CD4-positive, alpha-beta T cell (primary cell): ENCODE measurements at places on chromosomes 4 and X.

DNA sequence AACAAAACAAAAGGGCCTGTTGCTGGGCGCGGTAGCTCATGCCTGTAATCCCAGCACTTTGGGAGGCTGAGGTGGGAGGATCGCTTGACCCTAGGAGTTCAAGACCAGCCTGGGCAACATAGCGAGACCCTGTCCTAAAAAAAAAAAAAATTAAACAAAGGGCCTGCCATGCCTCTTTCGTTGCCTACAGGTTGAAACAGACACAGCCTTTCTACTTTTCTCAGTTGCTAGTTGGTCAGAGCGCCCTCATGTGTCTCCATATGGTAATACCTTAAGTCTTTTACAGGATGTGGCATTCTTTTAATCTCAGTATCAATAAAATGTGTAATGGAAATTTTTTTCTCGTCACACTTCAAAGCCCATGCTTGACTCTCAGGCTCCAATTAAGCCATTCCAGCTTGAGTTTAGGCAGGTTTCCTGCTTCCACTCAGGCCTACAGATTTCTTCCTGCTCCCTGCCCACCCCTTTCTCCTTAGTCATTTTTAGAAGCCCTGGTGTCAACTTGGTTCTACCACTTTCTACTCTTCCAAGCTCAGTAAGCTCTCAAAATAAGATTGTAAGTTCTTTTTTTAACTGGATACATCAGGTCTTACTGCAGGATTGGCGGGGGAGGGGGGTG, 4.6 kb upstream of the SOWAHD start:
- DNase-seq: peak; percentile 14

GRCh38 chr4:130029442-130029841, 933.5 kb downstream of the C4orf33 start:
- DNase-seq: no peak

DNA sequence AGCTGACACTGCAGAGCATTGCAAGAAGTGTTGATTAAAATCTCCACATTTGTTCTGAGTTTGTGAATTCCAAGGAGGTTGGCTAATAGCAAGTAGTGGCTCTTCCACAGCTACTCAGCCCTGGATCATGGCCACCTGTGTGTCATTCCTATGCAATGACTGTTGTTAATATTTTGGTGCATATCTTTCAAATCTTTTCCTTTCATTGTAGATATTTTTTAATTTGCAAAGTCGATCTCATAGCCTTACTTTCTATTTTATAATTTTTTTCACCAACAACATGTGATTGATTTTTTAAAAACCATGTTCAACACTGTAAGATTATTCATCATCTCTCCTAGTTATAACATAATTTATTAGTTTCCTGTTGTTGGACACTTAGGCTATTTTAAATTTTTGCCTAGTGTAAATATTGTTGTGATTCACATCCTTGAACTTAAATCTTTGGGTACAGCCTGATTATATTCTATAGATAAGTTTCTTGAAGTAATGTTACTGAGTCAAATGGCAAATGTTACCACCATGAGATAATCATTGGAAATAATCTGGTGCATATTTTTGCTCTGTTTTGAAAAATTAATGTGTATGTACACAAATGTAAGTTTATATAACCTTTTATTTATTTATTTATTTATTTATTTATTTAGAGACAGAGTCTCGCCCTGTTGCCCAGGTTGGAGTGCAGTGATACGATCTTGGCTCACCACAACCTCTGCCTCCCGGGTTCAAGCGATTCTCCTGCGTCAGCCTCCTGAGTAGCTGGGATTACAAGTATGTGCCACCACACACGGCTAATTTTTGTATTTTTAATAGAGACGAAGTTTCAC, 17.1 kb upstream of the ARHGAP10 start:
- no peak for DNase-seq

DNA sequence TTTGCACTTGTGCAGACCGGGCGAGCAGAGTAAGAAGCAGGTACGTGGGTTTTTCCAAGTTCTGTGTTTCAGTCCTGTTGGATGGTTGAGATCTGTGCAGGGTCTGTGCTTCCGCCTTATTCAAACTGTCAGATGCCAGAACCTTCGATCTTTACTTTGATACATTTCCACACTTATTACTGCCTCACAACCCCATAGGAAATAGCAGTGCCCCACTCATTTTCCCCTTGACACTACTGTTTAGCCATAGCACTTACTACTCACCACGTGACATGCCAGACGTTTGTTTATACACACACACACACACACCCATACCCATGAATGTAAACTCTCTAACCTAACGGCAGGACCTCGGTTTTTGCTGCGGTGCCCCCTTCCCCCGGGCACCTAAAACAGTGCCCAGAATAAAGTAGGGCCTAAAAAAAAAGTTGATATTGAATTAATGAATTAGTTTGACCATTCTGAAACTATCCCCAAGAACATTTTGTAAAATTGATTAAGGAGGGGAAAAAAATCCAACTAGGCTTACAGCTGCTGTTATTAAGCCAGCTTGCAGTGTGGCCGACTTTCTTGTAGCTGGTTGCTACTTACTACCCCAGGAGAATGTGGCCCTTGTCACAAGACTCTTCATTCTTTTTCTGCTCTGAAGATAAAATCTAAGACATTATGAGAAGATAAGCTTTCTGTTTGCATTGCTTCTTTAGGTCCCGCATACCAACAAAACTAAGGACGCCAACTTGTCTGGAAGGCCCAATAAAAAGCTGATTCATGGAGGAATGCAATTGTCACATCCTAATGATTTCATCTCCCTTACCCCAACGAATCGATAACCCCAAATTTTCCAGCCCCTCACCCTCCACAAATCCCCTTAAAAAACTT, 704 bp upstream of the SEPSECS start:
- DNase-seq: no peak

DNA sequence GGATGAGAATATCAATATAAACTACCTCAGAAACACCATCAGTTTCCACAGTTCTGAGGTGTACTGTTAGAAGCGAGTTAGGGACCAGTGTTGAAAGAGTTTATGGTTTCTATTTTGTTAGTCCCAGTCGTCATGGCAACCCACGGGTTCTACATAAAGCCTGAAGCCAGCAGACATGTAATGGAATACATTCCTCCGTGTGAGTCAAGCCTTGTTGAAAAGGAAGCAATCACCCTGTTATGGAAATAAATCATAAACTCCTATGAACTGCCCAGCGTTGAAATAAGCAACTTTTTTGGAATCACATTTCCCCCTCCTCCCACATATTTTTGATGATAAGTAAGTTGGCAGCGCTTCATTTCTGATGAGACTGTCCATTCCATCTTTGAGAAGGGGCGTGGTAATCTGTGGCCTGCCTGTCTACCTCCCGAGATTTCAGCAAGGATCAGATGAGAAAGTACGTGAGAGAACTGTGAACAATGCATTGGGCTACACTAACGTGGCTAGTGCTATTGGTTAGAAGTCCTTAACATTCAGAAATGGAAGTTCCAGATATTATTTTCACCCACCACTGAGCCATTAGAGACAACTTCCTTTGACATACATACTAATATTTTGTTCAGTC, 40.4 kb upstream of the PDHA1 start:
- no peak for DNase-seq

DNA sequence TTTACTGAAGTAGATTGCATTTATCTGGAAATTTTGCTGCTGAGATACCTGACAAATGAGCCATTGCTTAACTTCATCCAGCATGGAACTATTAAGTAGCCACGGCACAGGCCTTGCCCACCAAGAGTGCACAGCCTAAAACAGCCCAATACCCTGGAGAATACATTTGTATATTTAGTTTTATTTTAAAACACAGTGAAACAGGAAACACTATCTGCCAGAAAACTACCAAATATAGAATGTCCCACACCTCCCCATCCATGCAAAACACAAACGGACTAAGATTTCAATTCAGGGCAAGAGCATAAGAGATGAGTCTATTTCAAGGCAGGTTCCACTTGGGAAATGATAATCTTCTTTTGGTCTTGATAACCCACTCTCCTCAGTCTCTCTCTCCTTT, 57.1 kb downstream of the MAML3 start:
- DNase-seq: no peak

GRCh38 chrX:99142745-99143144, 1267.3 kb downstream of the PCDH19 start:
- DNase-seq: no peak

DNA sequence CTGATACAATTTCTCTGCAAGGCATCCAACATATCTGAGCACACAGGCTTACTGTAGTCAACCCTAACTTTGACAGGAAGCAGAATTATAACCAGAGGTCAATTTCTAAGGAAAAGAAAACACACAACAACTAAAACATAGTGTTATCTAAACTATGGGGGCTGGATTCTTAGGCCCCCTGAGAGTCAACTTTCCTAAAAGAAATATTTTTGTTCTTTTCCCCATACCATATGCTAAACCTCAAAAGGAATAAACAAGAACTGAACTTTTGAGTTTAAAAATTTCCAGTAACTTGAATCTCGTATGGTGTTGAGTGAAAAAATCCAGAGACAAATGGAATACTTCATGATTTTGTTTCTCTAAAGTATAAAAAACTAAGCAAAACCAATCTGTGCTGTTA, 42.9 kb downstream of the ATXN3L start:
- DNase-seq: no peak

DNA sequence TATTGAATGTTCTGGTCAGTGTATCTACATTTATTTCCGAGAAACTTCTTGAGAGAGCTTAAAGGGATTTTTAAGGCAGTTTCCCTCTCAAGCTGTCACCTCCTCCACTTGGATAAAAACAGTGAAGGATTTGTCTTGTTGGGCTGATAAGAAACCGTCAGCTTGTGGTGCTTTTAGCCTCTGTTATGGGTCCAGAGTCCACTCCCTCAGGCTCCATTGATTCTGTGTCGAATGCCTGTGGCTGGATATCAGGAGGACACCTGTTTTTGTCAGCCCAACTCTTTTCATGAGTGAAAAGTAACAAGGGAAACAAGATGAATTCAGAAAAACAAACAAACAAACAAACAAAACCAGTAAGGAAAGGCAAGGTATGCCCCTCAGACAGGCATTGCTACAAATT, 12.4 kb downstream of the CLCN4 start:
- DNase-seq: no peak

DNA sequence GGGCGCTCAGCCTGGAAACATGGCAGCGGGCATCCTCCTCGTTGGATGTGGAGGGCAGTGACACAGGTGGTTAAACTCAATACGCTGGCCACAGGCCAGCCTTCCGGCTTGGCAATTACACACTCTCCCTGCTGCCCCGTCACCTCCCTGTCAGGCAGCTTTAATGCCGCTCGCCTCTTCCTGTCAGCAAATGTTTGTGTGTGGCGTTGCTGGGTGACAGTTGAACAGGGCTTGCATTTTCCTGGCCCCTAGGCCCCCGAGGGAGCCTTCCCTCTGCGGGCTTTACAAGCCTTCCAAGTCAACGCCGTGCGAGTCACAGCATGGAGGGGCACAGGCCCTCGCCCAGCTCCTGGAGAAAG, 620.0 kb downstream of the BCOR start:
- DNase-seq: peak; percentile 58

DNA sequence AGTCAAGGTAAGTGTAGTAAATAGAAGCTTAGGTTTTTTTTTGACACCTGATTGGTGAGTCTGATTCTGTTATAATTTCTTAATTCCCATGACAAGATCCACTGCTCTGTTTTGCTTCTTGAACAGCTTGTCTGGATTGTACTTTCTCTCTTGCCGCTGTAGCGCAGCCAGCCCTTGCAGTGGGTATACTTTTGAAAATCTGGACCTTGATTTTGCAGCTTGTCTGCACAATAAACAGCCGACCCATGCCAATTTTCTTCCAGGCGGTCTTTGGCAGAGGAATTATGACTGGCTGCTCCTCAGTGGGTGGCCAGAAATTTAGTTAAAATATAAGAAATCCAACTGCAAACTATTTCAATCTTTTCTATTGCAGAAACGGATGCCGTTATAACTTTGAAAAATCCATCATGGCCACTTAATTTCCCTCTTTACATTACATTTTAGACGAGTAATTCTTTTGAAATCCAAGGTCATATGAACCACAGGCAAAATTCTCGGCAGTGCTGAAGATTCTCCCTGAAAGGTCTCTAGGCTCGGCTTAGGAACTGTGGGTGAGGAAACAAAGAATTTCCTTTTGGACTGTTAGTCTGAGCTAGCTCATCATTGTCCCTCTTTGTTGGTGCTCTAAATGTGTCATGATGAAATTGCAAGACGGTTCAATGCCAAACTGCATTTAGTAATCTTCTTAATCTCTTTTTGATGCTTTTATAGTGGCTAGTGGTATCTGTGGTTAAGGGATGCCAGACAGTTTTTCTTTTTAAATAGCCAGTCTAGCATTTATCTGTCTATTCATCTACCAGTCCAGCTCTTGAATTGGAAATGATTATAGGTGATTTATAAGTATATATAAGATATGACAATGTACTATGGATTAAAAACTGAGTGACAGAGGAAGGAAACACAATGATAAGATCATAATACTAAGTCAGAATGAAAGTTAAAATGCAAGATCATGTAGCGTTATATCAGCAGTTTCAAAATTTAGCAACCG, 31.5 kb upstream of the PTTG2 start:
- DNase-seq: no peak

- DNase-seq: no peak
These were observed 3.2 kb downstream of the GSX2 start for GRCh38 chr4:54103190-54103574.

DNA sequence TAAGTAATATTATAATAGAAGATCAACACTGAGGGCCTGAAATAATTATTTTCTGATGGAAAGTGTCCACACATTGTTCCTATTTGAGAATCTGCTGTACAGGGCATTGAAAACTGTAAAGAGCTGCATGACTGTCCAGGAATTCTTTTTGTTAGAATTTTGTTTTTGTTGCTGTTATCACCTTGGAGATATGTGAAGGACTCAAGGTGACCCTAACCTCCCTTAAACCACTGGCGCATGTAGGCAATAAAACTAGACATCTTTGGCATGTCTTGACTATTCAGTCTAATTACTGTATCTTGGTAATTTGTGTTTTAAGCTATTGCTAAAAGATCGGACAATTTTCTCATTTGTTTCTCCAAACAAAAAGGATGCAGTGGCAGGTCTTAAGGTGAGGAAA, 55.5 kb upstream of the SMIM10 start:
- DNase-seq: no peak

GRCh38 chr4:140790765-140791164, 34.6 kb upstream of the TBC1D9 start:
- no peak for DNase-seq

DNA sequence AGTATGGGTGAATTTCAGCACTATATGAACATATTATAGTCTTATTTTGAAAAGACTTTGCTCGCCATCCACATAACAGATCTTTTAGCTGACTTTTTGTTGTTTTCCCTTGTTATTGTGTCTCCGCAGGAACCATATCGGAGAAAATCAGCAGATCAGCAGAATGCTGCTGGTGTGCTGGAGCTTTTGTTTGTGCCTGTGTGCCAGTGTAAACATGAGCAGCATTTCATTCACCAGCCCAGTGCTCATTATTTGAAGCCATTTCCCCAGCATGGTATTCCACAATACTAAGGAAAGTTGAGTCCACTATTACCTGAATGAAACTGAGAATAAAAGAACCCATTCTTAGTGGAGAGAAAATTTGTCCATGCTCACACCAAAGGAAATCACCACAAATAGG, 261.8 kb upstream of the ARX start:
- no peak for DNase-seq

DNA sequence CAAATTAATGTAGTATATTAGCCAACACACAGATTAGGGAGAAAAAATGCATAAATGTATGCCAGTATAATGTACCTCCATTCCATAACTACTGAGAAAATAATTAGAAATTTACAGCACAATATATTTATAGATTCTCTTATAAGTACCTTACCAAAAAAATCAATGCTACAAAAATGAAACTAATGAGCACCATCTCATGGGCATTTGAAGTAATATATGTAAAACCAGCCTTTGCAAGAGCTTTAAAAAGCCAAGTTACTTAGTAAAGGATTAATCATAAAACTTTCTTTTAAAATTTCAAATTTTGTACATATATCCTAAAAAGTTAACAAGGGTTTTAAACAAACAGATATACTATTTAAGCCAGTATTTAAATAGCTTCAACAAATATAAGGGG, 43.2 kb downstream of the LRBA start:
- no peak for DNase-seq
